ENCODE measurements at places on chromosomes 4 and X.

DNA sequence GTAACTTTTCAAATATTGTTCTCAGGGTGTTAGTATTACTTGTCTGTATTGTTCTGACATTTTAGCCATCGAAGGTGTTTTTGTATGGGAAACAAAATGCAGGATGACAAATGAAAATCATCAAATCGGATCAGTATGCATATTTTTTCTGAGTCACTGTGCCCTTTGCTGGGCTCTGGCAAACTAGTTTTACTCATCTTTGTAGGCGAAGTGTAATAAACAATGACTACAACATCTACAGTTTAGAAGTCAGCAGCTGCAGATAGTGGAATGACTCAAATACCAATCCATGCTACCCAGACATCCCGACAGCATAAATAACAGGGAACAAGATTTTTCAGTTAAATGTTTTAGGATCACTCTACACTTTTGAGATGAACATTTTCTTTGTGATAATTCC, 557.3 kb upstream of the TENM3 start:
- no peak for DNase-seq

DNA sequence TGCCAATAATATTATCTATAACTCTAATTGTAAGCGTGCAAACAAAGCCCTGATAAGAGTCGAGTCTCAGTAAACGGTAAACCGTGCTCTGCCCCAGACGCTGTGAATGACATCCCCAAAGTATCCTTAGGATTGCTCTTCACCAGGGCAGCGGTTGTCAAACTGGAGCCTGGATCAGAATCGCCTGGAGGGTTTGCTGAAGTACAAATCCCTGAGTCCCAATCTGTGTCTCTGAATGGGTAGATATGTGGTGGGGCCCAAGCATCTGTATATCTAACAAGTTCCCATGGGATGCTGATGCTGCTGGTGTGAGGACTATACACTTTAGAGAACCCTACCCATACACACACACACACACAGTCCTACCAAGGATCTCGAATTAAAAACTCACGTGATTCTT, 813 bp upstream of the APBB2 start:
- no peak for DNase-seq

- no peak for DNase-seq
Observed at GRCh38 chr4:10034612-10035104, 13.4 kb upstream of the SLC2A9 start.

DNA sequence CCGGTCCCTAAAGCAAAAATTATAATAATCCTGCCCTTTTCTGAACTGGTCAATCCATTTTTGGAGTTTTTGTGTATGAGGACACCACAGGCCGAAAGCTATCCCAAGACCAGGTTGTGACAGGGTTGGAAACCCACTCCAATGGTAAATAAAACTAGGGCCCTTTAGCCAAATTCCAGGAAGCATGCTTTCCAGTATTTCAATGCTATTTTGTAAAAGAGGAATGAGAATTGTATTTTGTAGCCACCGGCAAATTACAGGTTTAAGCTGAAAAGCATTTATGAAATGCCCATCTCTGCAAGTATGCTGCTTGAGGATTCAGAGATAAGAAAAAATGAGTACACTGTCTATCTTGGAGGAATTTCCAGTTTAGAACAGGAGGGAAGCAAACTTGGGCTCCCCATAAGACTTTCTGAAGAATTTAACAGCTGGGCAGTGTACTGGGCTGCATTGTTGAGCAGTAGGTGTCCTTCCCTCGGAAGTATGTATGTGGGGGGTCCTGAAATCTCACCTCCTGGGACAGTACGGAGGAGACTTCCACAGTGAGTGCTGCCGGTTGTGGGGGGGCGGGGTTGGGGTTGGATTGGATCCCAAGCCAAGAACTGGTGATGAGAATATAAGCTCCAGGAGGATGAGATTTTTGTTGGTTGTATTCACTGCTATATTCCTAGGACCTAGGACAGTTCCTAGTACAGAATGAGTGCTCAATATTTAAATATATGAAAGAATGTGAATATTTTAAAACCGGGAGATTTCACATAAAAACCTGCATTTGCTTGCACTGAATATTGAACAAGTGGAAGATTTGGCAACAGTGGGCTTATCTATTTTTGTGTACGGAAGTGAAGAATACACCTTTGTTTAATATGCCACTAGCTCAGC, 26.8 kb downstream of the OCIAD2 start:
- DNase-seq, result no peak

GRCh38 chr4:168737806-168738172, 240.9 kb downstream of the PALLD start:
- DNase-seq, result no peak

DNA sequence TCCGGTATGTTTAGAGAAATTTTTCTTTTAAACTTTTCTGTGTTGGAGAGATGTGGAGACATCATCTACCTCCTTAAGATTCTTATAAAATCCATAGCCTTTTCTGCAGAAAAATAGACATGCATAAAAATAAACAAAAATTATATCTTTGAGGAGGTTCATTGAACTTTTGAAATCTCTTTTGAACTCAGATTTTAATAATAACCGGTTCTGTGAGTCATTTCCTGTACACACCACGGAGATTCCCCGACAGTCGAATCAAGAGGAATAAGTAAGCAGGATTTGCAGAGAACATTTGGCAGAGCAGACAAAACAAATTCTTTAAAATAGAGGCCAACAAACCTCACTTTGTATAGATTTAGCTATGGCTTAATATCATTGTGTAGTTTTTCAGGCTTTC, 918.7 kb upstream of the POU3F4 start:
- no peak for DNase-seq

- DNase-seq, result no peak
Observed at GRCh38 chrX:41822892-41823291, 98.9 kb downstream of the GPR82 start.

- no peak for DNase-seq
Observed at GRCh38 chr4:118968813-118969212, 80.2 kb downstream of the SYNPO2 start.

- no peak for DNase-seq
Observed at GRCh38 chr4:85713005-85713404, 238.1 kb downstream of the ARHGAP24 start.

GRCh38 chr4:123265443-123265842, 131.2 kb upstream of the SPRY1 start:
- DNase-seq, result no peak

DNA sequence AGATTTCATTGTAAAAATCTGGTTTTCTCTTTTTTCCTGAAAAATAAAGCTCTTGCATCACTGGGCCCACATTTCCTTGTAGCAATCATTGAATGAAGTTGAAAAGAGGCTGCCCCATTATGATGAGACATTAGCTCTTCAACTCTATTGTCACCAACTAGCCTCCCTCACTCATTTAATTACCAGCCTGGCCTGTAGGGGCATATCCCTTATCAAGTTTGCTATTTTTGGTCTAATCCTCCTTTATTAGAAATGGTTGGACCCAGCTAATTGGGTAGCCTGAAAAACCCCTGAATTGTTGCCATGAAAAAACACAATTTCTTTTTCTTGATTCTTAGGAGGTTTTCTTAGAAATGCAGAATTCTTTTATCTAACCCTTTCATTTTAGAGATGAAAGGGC, 164.6 kb upstream of the CASK start:
- DNase-seq, result no peak

DNA sequence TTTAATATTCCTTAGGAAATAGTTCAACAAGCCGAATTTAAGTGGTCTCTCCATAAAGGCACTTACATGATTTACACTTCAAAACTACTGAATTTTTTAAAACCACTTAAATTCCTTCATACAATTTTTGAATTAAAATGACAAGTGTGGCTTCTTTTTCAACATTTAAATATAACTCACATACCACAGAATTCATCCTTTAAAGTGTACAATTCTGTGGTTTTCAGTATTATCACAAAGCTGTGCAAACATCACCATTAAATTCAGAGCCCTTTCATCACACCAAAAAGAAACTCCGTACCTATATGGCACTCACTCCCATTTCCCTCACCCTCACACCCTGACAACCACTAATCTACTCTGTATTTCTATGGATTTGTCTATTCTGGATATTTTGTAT, 200.9 kb upstream of the MAB21L2 start:
- DNase-seq, result no peak

- no peak for DNase-seq
Observed at GRCh38 chr4:87734084-87734483, 65.3 kb upstream of the IBSP start.

GRCh38 chrX:114166601-114167000, 417.3 kb upstream of the HTR2C start:
- DNase-seq, result no peak

GRCh38 chr4:139587446-139587845, 31.4 kb upstream of the SETD7 start:
- no peak for DNase-seq

DNA sequence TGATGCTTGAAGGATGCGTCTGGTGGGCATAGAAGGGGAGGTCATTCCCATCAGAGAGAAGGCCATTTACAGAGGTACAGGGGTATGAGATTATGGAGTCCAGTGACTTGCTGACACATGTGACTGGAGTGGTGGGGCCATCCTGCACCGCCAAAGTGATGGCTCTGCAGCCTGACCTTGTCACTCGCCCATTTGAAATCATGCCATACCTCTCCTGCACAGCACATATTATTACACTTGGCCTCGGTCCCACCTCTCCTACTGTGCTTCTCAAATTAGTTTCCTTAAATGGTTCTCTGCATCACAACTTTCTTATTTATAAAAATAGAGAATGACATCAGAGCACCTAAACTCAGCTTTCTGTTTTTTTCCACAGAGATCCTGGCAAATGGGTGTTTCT, 60.7 kb upstream of the HAND2 start:
- no peak for DNase-seq

DNA sequence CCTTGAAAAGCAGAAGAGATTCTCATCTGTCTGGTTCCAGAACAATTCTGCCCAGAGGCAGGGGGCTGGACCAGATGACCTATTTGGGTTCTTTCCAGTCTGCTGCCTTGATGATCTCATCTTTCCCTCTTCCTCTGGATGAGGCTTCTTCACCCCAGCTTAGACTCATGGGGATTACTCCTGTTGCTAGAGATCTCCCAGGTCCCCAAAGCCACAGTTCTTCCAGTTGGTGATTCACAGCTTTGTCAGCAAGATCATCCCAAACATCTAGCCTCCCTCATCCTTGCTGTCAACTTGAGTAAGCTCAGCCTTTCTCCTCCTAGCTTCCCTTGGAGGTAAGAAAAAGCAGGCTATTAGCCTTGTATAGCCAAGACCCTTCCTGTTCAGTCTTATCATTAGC, 64.2 kb upstream of the PJA1 start:
- DNase-seq, result no peak

- DNase-seq, result no peak
Observed at GRCh38 chrX:38326086-38326485, 1.2 kb downstream of the RPGR start.

DNA sequence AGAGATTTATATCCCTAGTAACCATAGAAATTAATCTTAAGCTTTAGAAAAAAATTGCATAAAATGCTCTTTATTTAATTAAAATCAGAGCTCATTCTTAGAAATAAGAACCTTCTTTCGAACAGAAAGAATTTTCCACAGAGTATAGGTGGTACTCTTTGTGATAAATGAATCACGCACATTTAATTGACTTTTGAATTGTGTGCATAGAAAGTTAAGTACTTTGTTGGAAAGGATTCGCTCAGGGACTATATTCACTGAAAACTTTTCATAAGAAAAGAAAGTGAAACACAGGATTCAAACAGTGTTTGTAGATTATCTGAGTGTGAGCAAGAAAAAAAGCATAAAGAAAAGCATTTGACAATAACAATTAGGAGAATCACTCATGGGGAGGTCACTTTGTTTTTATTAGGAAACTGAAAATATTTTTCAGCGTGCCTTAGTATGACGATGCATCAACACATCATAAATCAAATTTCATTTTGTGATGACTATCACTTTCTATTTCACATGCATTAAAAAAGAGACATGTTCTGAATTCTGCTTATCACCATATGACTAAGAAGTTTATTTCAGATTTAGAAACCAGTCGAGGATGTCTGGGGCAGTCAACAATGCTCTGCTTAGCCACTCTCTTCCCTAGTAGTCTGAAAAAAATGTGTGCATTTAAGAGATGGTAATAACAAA, 49.5 kb downstream of the STX18 start:
- no peak for DNase-seq

DNA sequence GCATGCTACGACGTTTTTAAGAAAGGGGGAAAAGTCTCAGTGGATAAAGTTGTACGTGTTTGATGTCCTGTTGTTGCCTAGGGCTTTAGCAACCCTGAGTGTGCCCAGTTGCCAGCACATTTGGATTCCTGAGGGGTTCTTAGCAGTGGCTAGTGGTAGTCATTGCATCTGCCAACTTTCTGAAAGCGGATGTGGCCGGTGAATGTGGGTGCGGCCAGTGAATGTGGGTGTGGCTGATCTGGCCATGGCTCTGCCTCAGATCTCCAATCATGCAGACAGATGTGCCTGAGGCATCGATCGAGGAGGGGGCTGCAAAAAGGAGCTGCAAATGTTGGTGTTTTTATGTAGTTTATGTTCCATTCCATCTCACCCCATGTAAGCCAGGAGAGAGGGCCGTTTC, 41.5 kb upstream of the FAT1 start:
- peak; percentile 52 for DNase-seq

- peak; percentile 87 for DNase-seq
Observed at GRCh38 chr4:182143822-182144625, 99.2 kb upstream of the TENM3 start.

DNA sequence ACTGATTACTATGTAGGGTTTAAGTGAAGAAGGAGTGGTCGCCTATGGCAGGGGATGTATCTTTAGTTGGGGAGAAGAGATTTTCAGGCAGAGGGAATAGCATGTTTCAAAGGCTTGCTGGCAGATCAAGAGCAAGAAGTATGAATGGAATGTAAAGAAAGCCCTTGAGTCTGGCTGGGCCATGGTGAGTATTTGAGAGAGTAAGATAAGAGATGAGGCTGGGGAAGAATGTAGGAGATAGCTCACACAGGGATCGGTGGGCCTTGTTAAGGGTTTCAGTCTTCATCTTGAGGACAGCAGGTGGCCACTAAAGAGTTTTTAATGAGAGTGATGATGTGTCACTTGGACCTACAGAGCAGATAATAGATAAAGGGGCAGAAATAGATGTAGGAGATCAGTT, 319.1 kb upstream of the RPS6KA3 start:
- no peak for DNase-seq

GRCh38 chrX:129472116-129472515, 51.2 kb downstream of the SMARCA1 start:
- DNase-seq, result no peak

DNA sequence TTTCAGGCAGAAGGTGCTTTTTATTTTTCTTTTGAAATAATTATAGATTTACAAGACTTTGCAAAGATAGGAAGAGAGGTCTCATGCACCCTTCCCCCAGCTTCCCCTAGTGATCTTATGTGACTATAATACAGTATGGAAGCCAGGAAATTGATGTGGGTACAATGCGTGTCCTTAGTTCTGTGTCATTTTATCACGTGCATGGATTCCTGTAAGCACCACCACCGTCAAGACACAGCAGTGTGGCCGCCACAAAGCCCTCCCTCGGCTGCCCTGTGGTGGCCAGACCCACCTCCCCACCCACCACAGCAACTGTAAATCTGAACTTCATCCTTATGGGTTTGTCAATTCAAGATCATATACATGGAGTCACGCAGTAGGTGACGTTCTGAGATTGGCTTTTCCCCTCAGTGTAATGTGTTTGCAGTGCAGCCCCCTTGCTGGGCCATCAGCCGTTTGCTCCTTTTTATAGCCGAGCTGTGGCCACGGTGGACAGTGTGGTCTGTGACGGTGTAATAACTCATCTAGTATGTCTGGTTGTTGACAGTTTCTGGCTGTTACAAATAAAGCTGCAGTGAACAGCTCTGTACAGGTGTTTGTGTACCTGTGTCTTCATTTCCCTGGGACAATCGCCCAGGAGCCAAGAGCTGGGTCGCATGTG, 10.9 kb upstream of the HTRA3 start:
- DNase-seq, result no peak
